Epithelial cell of prostate (primary cell): ENCODE measurements at places on chromosomes 12 and 14.

- no peak for DNase-seq
Observed at GRCh38 chr14:85475113-85475512, 54.8 kb upstream of the FLRT2 start.

- DNase-seq = no peak
Observed at GRCh38 chr12:129594098-129594497, 309.7 kb downstream of the TMEM132D start.

DNA sequence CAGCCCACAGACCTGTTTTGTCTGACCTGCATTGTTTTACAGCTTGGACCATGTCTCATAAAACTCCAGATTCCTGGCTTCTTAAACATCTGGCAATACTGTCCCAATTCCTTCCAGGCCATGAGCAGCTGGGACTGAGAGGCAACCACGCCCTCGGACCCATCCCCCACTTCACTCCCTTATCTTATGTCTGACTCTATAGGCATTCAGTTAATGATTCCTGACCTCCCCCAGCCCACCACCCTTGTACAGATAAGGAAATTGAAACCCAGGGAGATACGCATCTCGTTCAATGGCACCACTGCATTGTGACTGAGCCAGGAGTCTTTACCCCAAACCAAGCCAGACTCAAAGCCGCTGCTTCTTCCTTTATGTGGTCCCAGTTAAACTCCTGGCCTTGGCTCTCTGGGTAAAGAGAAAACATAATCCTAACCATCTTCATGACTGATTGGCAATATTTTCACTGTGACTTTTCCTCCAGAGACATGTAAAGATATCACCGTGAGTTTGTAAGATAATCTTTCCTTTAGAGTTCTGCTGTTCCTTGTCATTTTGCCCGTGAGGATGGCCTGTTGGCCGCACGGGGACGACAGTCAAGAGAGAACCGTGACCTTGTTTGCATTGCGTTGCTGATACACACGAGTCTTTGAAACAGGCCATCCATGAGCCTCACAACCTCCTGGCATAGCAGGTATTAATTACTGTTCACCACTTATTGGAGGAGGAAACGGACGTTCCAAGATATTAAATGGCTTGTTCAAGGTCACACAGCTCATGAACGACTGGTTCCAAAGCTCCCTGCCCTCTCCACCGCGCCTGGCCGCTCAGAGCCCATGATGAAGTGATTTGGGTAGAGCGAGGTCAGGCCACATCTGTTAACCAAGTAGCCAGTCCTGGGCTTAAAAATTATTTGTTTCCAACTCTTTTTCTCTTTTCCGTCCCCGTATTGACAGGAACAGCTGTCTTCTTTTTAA, 39.4 kb downstream of the MAP1LC3B2 start:
- no peak for DNase-seq

DNA sequence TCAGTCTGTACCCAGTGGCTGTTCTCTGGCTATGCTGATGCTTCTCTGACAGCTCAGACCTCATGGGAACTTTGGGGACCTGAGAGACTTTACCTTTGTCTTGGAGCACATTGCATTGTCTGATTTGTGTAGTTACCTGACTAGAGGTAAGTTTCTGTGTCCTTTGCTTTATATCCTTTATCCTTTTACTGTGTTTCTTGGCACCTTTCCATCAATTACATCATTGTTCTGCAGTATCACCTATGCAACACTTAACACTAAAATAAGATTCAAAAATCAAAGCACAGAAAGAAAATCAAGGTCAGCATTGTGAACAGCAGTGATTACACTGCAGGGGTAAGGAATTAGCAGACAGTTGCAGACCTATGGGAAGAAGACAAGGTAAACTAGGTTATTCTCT, 43.8 kb downstream of the SLC35F4 start:
- no peak for DNase-seq

GRCh38 chr12:130957304-130957621, 3.6 kb downstream of the ADGRD1 start:
- DNase-seq = no peak

- no peak for DNase-seq
Observed at GRCh38 chr12:14845350-14845750, 2.0 kb upstream of the ART4 start.

DNA sequence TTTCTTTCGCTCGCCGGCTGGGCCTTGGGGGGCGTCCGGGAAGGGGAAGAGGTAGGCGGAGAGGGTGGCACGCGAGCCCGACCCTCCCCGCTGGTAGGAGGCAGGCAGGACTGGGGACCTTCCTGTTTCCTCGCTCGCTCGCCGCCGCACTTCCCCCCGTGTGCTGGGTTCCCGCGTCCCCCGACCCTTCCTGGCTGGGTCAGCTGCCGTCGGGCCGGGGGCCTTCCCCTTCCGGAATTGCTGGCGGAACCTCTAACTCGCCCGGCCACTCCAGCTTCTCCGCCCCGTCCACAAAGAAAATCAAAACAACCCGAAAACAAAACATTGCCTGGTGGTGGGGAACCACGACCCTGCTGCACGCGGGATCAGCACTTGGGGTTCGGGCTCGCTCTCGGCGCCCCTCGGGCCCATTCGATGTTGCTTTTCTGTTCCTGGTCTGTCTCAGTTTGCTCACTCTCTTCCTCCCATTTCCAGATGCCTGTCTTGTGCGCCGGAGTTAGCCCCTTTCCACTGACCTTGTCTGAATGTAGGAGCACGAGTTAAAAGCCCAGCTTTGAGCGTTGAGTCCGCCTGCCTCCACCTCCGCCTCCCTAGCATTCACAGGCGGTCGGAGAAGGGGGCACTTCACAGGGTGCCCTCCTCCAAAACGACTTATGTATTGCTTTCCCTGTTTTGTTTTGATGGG, 581 bp downstream of the PAPOLA start:
- no peak for DNase-seq

GRCh38 chr12:77835969-77836368, 5.3 kb downstream of the NAV3 start:
- DNase-seq = no peak

DNA sequence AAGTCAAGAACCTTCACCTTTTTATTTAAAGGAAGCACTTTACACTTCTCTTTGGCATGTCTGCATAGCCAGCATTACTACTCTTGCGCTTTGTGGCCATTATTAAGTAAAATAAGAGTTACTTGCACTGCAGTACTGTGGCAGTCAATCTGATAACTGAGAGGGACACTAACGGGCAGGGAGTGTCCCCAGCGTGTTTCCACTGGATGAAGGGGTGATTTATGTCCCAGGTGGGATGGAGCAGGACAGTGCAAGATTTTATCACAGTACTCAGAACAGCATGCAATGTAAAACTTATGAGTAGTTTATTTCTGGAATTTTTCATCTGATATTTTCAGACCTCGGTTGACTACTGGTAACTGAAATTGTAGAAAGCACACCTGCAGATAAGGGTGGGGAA, 8.1 kb upstream of the M6PR start:
- no peak for DNase-seq

- no peak for DNase-seq
Observed at GRCh38 chr14:101466456-101467180, 94.7 kb upstream of the DIO3 start.

DNA sequence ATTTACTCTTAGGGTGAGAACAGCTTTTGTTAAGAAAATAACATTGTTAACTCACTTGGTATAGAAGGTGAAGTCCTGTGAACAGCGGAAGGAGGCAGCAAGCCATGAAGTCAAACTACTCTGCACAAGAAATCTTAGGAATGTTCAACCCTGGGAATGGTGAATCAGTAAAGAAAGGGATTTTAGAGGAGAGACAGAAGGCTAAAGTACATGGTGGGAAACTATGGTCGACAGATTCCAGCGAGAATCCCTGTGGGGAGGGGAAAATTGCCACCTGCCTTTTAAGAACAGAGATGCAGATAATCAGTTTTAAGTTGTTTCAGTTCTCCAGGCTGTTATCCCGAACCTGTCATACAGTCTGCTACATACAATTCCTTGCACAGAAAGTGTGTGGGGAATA, 63.2 kb upstream of the PTPRR start:
- DNase-seq = no peak

- DNase-seq = no peak
Observed at GRCh38 chr12:57046947-57047890, 2.7 kb downstream of the MYO1A start.

GRCh38 chr12:110690127-110690430, 1.2 kb upstream of the HVCN1 start:
- no peak for DNase-seq

GRCh38 chr12:1800401-1801302, 19.7 kb upstream of the LRTM2 start:
- no peak for DNase-seq

DNA sequence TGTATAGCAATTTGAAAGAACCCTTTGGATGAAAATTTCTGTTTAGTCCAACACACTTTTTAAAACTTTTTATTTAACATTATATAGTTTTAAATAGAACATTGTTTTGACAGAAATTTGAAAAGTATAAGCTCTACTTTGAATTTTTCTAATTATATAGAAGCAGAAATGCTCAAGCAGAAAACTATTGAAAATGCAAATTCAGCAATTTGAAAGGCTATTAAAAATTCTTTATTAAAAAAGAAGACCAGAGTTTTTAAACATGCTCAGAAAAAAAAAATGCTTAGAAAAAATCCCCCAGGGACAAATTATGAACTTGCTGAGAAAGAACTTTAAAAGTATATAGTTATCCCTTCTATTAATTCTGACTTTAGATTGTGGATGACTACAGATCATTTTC, 21.1 kb upstream of the FSCB start:
- no peak for DNase-seq

DNA sequence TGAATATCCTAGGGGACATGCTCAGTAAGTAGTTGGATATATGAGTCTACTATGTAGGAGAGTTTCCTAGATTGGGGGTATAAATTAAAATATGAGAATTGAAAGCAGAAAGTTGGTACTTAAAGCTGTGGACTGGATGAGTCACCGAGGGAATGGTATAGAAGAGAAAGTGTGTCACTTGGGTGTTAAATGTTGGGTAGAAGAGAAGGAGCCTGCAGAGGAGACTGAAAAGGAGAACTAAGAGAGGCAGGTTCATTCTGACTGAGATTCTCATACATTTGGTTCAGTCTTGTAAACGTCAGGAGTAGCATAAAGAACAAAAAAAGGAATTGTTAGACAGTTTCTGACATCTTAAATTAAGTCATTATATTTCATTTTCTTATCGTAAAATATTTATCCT, 19.9 kb downstream of the LRRC9 start:
- no peak for DNase-seq
